ENCODE measurements at places on chromosomes 7 and 10. TPM values are rescaled to one million over a fixed set of nuclear protein-coding genes. Genes with fewer than 3 reads are reported as not detected.

Gene GSTO2
- 0.12 TPM for total RNA-seq

Gene NUTM2E
- total RNA-seq, result not detected

Gene CD36
- 897 TPM for total RNA-seq

Gene ASIC3
- total RNA-seq, result 1.6 TPM

Gene MAGI2
- 20.6 TPM for total RNA-seq

Gene CH25H
- total RNA-seq, result 8.4 TPM

Gene TFAM
- total RNA-seq, result 21.7 TPM

Gene NRAP
- total RNA-seq, result not detected

Gene SPDYE9
- not detected for total RNA-seq

Gene HOXA1
- 0.84 TPM for total RNA-seq

All from omental fat pad (tissue), 4 donors.